ENCODE measurements at places on chromosomes 11 and 22.

DNA sequence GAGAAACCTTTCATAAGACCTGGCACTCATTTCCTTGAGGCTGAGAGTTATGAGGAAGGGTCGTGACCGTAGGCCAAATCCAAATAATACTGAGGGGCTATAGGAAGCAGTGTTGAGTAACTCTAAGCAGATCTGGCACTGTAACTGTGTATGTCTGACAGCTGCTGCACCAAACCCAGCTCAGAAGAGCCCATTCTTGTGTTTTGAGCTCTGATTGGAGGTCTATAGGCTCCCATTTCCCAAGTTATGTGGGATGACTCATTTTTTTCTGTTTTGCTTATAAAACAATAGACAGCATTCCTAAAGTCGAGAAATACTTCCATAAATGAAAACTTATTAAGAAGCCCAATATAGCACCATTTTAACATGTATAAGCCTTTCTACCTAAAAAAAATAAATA lies 645.8 kb downstream of the DLG2 start:
- no peak for DNase-seq

GRCh38 chr11:25576320-25576719 lies 755.6 kb upstream of the ANO3 start:
- no peak for DNase-seq

GRCh38 chr11:70901951-70902521 lies 350.3 kb downstream of the SHANK2 start:
- DNase-seq, result no peak

DNA sequence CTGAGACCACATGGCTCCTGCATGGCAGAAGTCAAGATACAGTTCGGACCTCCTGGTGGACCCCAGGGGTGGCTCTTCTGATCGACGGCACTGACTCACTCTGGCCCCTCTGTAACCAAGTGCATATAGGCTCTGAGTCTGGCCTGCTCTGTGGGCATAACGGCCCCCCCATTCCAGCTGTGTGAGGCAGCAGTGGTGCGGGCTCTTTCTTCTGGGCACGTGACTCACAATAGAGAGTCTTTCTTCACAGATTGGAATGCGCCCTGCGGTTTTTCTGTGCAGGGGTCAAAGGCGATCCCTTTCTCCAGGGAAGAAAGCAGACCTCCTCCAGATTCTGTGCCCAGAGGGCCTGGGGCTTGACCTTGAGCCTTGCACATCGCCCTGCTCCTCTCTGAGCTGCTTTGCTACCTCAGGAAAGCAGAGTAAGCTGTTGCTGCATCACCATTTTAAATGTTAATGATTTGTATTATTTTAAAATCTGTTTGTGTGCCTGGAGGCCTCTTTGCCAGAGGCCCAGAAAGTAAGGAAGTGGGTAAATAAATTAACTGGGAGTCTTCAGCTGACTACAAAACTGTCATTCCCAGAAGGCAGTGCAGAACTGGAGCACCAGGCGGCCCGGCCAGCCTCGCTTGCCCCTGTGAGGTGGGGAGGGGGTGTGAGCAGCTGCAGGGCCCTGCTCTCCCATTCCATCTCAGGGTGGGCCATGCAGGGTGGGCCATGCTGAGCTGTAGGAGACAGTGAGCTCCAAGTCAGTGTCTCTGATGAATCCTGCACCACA lies 199.0 kb downstream of the GRIK4 start:
- peak; percentile 66 for DNase-seq

DNA sequence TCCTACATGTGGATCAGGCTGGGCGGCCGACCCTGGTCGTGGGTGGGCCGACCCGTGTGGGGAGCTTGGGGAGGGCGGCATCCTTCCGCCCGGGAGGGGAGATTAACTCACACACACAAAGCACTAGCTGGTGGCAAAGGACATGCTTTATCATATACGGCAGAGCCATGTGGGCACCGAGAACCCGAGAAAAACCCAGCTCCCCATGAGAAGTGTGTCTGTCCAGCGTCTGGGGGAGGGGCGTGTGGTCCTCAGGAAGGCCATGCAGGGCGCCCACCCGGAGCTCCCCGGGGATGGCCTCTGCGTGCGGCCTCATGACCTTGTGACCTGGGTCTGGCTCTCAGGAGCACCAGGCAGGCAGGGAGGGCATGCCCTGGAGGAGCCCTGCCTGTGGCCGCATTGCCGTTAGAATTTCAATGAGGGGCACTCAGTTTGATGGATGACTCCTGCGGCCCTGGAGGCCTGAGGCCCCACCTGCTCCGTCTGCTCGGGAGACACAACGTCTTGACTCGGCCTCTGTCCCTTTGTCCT lies 39.4 kb upstream of the TOLLIP start:
- no peak for DNase-seq

GRCh38 chr11:114262681-114263512 lies 33.3 kb upstream of the NNMT start:
- DNase-seq, result no peak

GRCh38 chr22:27610863-27611786 lies 190.4 kb downstream of the MN1 start:
- no peak for DNase-seq

DNA sequence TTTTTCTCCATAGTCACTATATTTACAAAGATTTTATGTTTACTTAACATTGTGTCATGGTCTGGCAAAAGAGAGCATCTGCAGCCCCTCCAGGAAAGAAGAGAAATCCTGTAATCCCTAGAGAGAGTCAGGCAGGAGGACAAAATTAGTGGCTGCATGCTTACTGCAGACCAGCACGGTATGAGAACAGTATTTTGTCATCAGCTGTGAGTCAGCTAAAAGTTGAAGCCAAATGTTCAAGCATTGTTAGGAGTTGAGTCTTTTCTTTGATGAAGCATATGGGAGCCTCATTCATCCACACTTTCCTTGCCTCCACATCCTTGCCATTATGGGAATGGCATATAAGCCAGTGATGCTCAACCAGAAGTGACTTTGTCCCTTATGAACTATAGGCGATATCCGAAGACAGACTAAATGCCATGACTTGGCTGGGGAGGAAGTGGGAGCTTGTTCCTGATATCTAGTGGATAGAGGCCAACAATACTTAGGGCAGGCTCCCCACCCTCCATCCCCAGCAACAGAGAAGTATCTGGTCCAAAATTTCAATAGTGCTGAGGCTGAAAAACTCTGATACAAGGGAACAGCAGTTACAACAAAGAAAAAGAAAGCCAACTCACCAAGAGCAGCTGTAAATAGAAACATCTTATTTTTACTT lies 112.0 kb upstream of the OR5AK2 start:
- DNase-seq, result no peak

DNA sequence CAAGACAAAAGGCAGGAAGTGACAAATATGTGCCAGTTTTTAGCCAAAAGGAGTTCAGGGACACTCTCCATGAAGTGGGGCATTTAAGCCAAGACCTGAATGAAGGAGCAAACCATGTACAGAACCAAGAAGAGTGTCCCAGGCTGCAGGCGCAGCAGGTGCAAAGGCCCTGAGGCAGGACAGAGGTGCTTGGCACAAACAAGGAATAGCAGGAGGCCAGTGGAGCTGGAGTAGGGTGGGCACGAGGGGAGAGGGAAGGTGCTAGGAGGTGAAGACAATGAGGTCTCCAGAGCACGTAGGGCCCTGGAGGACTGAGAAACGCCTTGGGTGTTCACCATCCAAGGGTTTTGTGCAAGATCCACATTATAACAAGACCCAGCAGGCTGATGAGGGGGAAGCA lies 474.1 kb downstream of the MN1 start:
- no peak for DNase-seq

DNA sequence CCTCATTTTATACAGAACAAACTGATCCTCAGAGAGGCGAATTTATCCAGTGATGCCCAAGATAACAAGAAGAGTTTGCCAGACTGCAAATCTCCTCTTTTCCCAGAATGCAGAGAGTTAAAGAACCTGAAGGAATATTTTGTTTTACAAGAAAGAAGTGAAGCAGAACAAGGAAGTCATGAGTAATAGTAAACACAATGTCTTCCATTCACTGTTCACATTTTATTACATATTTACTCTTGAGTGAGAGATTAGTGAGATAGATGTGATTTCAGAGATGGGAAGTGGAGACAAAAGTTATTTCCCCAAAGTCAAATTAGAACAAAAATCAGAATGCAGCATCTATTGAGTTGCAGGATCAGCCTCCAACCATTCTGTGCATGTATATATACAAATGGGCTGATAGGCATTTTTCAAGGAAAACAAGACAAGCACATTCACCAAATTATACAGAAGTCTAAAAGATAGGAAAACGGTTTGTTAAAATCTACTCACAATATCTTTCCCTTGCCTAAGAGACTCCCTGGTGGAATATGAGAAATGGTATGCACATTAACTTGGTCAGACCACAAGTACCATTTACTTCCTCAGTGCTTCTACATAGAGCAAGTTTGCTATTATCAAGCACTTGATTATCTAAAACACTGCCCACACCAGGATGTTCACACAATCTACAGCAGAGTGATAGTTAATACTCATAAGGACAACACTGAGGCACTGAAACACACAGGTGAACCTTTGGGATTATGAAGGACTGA lies 12.0 kb downstream of the GUCY1A2 start:
- DNase-seq, result no peak

GRCh38 chr11:40274017-40274416 lies 1185.4 kb downstream of the LRRC4C start:
- peak; percentile 0 for DNase-seq

DNA sequence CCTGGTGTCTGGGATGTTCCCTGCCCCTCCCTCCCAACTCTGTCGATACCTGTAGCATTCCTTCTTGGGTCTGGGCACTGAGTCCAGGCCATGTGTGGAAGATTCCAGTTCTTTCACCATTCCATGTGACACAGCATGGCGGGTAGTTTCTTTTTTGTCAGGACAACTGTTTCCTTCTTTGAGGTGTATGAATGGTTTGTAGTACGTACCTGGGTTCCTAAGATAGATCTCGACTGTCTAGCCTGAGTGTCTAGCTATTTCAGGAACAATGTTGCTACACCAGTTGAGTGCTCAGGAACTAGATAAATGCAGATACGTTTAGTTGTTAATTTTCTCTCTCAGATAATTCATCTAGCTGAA lies 43.3 kb downstream of the TNRC6B start:
- DNase-seq, result no peak

DNA sequence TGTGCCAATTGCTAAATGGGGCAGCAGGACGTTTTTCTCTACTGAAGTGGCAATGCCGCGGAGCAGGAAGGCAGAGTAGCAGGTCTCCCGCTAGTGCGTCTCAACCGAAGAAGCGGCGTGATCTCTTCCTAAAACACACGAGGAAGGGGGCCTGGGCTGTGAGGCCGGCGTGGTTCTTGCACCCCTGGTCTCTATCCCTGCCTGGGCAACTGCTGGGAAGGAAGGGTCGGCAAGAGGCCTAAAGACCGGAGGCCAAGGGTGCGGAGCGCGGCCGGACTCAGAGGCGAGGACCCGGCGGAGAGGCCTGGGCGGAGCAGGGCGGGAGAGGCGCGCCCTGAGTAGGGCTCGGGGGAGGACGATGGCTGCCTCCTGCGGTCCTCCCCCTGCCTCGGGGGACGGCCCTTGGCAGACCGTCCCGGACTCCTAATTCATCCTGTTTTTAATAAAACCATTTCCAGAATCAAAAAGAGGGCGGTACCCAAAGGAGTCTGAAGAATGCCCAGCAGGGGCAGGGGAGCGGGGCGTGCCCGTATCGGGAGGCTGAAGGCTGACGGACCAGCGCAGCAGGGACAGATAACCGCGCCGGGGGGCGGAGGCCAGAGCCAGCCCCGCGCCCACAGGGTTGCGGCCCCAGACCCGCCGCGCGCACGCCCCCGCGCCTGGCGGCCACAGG lies 572 bp upstream of the APLP2 start:
- peak; percentile 39 for DNase-seq

- DNase-seq, result no peak
Measured at GRCh38 chr22:37213941-37214730, 1.9 kb upstream of the SSTR3 start.

GRCh38 chr11:120516461-120517389 lies 5.2 kb downstream of the GRIK4 start:
- DNase-seq, result no peak

DNA sequence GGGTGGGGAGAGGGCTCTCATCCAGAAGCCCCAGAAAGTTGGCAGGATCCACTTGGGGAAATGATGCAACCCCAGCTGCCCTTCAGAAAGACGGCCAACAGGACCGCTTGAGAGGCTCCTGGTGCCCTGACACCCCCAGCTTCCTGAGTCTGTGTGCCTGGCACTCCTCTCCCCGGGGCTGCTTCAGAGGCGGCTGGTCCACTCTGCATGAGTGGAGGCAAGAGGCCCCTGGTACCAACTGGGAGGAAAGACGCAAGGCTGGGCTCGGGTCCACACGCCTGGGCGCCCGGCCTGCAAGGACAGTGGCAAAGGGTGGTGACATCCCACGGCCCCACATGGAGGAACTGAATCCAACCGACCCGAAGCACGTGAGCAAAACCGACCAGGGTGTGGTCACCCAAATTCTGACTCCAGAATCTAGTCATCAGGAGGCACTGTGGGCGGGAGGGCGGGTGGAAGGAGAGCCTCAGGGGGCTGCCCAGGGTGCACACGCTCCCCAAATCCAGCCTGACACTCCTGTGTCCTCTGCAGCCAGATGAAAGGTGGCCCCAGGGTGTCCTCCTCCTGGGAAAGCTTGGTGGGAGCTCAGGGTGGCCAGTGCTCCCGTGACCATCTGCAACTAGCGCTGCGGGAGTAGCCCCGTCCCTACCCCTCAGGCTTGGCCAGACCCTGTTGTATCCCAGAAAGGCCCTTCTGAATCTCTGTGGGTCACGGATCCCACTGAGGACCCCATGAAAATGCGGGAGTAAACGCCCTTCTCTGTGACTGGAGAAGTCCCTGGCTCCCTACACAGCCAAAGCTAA lies 3.7 kb downstream of the RNH1 start:
- no peak for DNase-seq

DNA sequence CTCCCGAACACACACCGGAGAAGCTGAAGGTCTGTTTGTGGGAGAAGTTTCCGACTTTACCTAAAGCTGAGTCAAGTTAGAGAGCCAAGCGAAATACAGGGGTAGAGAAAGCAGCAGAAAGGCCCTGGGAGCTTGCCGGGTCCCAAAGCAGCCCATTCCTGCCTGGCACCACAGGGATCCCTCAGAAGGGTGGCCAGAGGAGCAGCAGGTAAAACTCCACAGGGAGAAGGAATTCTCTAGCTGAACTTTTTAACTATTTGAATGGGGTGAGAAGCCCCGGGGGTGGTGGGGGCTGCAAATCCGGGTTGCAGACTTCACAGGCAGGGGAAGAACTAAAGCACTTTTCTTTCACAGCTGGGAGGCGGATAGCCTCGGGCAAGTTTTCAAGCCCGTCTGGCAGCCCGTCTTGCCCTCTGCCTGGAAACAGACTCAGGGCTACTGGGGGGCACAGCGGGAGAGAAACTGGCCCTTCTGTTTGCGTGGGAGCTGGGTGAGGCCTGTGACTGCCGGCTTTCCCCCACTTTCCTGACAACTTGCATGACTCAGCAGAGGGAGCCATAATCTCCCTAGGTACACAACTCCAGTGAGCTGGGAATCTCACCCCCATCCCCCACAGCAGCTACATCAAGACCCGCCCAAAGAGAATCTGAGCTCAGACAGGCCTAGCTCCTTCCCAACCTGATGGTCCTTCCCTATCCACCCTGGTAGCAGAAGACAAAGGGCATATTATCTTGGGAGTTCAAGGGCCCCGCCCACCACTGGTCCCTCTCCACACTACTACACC lies 311.0 kb downstream of the SBF2 start:
- DNase-seq, result no peak

DNA sequence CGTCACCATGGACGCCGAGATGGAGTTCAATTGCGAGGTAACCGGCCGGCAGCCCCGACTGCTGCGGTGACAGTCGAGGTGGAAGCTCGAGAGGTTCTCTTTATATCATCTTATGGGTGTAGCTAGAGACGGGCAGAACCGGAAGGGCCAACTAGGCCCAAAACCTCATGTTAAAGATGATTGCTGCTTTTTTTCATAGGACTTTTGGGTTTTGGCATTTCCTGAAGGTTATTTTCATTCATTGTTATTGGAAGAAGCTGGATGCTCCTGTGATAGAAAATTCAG lies 585 bp downstream of the NF2 start:
- DNase-seq, result no peak

- DNase-seq, result no peak
Measured at GRCh38 chr22:48663297-48663696, 1164.4 kb downstream of the BRD1 start.

Measured in skeletal muscle cell (primary cell).